ENCODE measurements at places on chromosomes 7 and 10.

DNA sequence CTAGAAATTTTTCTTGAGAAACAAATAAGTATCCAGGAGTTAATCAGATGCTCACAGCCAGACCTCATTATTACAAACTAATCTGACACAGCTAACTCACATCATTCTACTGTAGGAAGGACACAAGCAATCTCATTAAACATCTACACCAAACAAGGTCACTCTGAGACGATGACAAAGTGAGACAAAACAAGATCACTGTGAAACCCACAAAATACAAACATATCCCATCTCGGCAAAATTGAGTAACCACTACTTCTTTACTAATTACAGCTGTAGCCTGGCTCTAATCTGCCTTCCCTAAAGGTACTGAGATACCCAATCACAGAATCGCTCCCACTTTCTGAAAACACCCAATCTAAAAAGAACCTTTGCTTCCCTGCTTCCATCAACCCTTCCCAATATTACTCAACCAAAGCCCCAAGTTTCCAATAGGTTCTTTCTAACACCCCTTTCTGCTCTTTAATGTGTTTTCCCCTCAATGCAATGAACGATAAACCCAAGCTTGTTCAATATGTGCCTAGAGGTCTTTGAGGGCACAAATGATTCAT, 26.9 kb downstream of the CCDC6 start:
- no peak for DNase-seq

DNA sequence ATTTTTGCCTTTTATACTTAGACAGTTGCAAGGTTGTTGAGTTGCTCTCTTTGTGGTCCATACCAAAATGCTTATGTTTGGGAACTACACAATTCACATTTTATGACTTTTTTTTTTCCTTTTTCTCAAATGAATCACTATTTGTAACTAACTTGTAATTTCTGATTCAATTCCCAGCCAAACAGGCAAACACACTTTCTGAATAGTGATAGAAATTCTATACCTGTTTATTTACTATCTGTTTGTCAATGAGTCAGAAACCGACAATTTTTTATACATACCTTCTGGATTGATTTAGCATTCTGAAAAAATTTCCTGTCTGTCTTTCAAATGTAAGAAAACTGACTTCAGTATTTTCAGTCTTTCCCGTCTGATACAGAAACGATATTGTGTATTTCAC, 69.1 kb downstream of the MBL2 start:
- DNase-seq = no peak

DNA sequence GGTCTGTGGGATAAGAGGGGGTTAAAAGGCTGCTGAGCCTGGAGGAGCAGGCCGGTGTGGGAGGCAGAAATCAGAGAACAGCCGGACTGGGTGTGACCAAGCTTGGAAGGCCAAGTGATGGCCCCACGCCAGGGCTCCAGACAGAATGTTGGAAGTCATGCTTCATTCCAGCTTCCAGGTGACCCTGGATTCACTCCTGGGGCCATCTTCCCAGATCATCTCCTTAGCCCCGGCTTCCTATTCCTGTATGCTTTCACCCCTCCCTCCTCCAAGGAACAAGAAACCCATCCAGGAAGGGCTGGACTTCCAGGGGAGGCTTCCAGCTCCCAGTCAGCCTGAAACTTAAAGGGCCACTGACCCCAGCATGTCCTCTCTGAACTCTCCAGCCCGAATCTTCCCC, 1.0 kb downstream of the INMT start:
- no peak for DNase-seq

DNA sequence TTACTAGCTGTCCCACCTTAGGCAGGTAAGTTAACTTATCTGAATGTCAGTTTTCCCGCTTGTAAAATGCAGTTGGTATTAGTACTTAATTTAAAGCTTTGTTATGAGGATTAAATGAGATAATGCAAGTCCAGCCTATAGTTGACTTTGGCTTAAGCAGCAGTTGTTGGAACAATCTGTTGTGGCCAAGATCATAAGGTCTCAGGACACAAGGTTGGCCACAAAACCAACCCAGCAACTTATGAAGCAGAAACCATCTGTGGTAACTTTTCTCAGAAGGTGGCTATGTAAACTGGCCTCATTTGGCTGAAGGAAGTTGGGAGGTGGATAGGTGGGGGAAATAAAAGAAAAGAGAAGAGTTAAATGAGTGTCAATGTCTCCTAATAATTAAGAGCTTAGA, 29.4 kb downstream of the ENTPD1 start:
- DNase-seq = no peak

- no peak for DNase-seq
These were observed 185.2 kb downstream of the SKIDA1 start for GRCh38 chr10:21340331-21340730.

DNA sequence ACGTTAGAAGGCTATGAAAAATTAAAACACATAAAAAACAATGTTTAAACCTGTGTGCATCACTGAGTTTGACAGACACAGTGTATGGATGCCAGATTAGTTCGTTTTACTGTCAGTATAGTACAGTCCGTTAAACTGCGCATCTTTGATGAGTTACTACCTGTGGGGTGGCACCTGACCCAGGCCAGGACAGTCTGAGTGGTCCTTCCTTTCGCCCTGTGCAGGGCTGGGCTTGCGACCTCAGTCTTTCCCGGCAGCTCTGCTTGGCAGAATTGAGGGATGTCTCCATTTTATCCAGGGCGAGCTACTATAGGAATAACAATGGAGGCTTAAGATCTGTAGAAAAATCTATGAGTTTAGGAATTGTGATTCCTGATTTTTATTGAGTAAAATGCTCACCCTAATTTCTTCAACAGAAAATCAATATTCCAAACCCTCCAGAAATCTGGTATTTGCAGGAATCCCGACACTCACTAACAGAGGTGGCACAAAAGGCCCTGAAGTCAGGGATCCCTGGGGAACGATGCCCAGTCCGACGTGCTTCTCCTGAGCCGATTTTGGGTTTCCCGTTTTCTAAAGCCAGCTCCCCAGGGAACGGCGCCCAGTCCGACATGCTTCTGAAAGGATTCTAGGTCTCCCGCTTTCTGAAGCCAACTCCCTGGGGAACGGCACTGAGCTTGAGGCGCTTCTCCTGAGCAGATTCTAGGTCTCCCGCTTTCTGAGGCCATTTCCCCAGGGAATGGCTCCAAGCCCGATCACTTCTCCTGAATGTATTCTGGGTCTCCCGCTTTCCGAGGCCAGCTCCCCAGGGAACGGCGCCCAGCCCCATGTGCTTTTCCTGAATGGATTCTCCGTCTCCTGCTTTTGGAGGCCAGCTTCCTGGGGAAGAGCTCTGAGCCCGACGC, 377.6 kb downstream of the DNAJB6 start:
- no peak for DNase-seq

- DNase-seq = no peak
These were observed 76.8 kb upstream of the PITRM1 start for GRCh38 chr10:3249307-3249889.

DNA sequence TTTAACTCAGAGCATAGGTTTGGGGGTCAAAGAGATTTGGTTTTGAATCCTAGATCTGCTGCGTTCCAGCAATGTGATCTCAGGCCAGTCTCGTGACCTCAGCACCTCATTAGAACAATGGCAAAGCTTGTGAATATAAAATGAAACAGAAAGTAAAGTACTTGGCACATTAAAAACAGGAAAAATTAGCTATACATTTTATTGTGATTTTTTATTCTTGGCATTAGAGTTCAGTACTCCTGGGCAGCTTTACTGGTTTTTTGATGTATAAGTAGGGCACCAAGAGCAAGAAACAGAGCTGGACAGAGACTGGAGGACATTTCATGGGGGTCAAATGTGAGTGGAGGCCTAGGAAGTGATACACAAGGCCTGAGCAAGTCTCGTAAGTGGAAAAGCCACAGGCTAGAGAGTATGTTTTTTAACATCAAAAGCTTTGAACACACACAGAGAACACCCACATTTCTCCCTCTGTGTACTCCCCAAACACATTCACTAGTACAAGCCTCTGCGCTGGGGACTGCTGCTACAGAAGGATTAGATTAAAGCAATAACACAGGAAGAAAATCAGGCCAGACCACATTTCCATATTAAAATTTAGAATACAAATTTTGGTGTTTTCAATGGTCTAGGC, 157.2 kb upstream of the SLC25A13 start:
- no peak for DNase-seq

GRCh38 chr7:127628445-127628844, 10.5 kb upstream of the PAX4 start:
- DNase-seq = no peak

GRCh38 chr10:33244354-33244967, 90.0 kb downstream of the NRP1 start:
- no peak for DNase-seq

- DNase-seq = no peak
These were observed 40.7 kb downstream of the SGMS1 start for GRCh38 chr10:50582766-50583762.

DNA sequence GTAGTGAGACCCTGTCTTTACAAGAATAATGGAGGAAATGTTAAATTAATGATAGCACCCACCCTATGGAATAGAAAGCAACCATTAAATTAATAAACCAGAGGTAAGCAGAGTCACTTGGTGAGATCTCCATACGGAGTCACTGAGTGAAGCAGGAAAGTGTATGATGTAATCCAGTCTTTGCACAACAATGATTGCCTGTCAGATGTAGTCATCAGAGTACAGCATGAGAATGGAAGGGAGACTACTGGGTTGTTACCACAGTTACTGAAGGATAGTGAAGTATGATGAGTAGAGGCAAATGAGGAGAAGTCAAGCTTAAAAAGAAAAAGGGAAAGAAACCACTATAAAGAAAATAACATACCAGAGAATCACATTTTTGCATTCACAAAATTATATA, 371.9 kb upstream of the SHH start:
- no peak for DNase-seq

DNA sequence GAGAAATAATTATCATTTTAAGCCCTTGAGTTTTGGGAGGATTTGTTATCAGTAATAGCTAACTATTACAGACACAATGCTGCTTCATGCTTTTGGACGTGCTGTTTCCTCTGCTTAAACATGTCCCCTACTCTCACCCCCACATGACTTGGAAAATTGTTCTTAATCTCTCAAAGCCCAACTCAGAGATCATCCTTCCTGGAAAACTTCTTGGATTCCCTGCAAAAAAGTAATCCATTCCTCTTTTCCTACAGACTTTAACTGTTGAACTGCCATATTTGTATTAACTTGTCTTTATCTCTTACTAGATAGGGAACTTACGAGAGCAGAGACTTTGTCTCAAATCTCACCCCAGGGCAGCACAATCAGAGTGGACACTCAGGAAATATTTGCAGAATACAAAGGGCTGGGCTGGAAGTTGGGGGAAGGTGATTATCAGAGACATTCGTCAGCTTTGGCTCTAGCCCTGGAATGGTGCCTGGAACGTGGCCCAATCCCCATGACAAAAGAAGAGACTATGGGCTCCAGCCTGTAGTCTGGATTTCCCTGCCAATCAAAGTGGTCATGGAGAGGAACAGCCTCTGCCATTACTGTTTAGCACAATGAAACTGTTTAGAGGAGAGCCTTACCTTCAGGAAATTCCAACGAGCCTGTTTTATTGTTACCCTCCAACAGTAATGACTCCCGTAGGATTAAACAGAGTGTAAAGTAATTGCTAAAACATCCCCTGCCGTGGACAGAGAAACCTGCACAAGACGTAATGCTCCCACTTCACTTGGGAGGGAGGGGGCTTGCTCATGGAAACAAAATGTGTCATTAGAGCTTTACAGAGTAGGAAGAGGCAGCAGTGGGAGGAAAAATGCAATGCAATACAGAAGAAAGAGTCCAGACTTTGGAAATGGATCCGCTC, 140.4 kb upstream of the AUTS2 start:
- no peak for DNase-seq

DNA sequence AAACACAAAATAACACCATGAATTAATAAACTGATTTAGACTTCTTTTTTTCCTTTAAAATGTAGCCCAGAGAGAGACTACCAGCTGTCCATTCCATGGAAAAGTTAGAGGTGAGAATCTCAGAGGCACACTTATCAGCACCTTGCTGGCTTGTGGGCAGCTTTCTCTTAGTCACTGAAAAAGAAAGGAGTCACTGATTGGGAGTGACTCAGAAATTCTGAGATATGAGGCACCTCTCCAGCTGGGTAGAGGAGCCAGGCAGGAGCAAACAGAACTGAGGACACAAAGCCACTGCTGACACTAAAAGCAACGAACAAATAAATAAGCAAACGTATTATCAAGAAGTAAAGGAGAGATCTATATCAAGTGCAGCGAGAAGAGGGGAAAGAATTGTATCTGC, 310.6 kb downstream of the PARD3 start:
- no peak for DNase-seq

GRCh38 chr7:152476551-152476950, 40.7 kb upstream of the KMT2C start:
- DNase-seq = no peak

DNA sequence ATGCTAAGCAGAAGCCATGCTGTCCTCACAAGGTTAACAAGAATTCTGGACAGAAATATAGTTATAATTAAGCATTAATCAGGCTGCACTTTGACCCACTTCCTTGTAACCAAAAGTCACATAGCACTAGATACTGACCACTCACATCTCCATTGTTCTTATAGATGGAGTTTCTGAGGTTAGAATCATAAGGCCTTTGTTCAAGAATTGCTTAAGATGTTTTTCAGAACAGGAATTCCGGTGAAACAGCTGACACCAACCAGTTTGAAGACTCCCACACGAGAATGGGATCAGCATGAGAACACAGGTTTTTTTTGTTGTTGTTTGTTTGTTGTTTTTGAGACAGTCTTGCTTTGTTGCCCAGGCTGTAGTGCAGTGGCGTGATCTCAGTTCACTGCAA, 488.3 kb upstream of the NRP1 start:
- DNase-seq = no peak

DNA sequence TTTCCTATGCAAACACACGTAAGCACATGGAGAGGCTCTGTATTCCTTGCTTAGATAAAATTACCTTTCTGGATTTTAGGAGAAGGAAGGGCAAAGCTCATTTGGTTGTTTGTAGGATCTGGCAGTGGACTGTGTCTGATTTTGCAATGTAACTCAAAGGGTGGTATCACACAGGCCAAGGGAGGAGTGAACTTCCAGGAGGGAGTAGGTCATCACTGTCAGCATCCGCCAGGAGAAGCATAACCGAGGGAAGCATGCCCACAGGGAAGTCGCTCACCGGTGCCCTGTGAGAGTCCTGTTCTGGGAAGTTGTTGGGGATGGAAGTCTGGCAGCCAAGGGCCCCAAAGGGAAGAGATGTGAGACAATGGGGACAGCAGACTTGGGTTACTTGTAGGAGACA, 74.4 kb downstream of the CFAP58 start:
- DNase-seq = no peak

DNA sequence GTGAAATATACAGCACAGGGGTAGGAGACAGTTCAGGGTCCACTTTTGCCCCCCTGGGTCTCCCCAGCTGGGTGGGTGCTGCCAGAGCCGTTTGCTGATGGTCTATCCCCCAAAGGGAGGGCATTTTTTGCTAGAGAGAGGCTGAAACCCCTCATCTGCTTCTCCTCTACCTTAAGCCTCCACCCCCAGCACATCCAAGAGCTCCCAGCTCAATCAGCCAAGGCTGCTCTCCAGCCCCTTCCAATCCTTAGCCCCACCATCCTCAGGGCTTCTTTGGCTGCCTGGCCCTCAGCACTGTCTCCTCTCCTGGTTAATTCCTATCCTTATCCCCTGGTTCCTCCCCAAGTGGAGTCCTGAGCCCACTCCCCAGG, 153.1 kb downstream of the AOAH start:
- DNase-seq = no peak

Measured in NCI-H187 treated with DMSO at 0.1 percent for 48 hours (cell line).